Esophagus muscularis mucosa (tissue), 4 donors: ENCODE measurements at places on chromosomes 3 and 15.
A peak's percentile ranks its signal among the peaks of the same experiment; 100 is the strongest.

GRCh38 chr3:196979545-196979944 is 10.9 kb upstream of the PIGZ start:
- H3K4me1 ChIP-seq: no peaks in the 10 kb centered on the region
- no peaks in the 10 kb centered on the region for H3K36me3 ChIP-seq
- H3K27ac ChIP-seq: no peak overlapping the region
- no peak overlapping the region for H3K4me3 ChIP-seq

- H3K36me3 ChIP-seq: no peaks in the 10 kb centered on the region
- H3K4me3 ChIP-seq: no peak overlapping the region
- DNase-seq: peak; percentile 80
- H3K27ac ChIP-seq: no peak overlapping the region
Observed at GRCh38 chr3:10778492-10779292, 37.3 kb upstream of the SLC6A11 start.

- H3K27me3 ChIP-seq: no peaks in the 10 kb centered on the region
- peaks cover 59% of the 10 kb centered on the region for H3K4me1 ChIP-seq
- H3K36me3 ChIP-seq: peaks cover 6% of the 10 kb centered on the region
- H3K27ac ChIP-seq: peak overlapping the region; percentile 92
- peak; percentile 91 for DNase-seq
Observed at GRCh38 chr3:194485881-194486539, 792 bp downstream of the ATP13A3 start.

DNA sequence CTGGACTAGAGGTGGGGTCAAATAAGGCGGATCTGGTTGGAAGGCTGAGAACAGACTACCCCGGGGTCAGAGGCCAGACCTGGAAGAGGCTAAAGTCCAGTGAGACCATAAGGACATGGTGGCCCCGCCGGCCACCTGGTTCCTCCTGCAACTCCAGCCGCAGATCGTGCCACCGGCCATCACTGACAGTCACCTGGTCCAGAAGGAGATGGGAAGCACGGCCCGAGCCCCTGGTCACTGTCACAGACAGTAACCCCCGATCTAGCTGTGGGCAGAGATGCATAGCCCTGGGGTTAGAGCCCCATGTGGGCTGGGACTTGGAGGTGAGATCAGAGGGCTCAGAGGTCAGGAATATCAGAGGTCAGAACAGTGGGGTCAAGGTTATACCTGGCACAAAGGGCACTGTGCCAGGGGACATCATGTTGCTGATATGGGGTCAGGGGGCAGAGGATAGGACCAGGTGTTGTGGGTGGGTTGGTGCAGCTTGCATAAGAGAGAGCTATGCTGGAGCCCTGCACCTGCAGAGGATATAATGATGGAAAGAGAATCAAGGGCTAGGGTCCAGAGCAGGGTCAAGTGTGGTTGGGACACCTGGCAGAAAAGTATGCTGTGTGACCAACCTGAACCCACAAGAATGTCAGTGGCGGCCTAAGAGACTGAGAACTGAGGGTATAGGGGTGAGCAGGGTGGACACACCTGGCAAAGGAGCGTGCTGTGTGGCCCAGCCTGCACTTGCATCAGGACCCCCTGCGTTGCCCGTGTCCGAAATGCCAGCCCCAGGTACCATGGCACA is 9.6 kb downstream of the CELSR3 start:
- H3K27me3 ChIP-seq: no peaks in the 10 kb centered on the region
- no peak for DNase-seq
- H3K27ac ChIP-seq: no peak overlapping the region
- H3K36me3 ChIP-seq: no peaks in the 10 kb centered on the region
- H3K4me3 ChIP-seq: no peak overlapping the region
- peaks cover 20% of the 10 kb centered on the region for H3K4me1 ChIP-seq

DNA sequence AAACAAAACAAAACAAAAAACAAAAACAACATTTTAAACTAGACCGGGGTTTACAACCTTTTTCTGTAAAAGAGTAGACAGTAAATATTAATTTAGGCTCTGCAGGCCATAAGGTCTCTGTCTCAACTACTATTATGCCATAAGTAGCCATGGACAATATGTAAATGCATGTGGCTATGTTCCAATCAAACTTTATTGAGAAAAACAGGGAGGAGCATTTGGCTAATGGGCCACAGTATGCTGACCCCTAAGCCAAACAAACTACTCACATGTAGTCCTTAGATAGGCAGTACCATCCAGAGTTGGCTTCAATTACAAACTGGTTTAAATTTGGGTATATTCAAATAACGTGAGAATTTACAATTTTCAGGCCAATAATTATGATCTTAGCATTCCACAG is 144.2 kb downstream of the TBL1XR1 start:
- no peaks in the 10 kb centered on the region for H3K27me3 ChIP-seq
- H3K4me3 ChIP-seq: no peak overlapping the region
- H3K4me1 ChIP-seq: peaks cover 37% of the 10 kb centered on the region
- peaks cover 9% of the 10 kb centered on the region for H3K36me3 ChIP-seq

- no peak for DNase-seq
- H3K27ac ChIP-seq: no peak overlapping the region
- H3K27me3 ChIP-seq: no peaks in the 10 kb centered on the region
- peaks cover 28% of the 10 kb centered on the region for H3K4me1 ChIP-seq
Observed at GRCh38 chr15:80982839-80983238, 6.8 kb downstream of the MESD start.
